ENCODE measurements at places on chromosomes 12 and 14.

- peak; percentile 84 for DNase-seq
These were observed 1957.4 kb upstream of the SEL1L start for GRCh38 chr14:83491091-83491490.

DNA sequence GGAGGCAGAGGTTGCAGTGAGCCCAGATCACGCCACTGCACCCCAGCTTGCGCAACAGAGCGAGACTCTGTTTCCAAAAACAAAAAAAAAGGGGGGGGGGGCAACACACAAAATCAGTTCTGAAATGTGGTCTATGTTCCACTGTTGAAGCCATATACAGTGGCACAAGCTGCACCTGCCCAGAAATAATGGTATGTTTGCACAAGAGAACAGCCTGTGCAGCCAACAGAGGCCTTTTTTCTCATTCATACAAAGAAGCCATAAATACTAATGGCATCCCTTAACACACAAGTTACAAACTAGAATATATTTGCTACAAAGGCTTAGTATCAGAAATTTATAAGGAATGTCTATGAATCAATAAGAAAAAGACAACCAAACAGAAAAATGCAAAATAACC is 37.1 kb downstream of the ITPR2 start:
- no peak for DNase-seq

- no peak for DNase-seq
These were observed 38.2 kb downstream of the DCAF5 start for GRCh38 chr14:69114763-69115162.

GRCh38 chr12:26384536-26384935 is 189.2 kb downstream of the SSPN start:
- DNase-seq: no peak

DNA sequence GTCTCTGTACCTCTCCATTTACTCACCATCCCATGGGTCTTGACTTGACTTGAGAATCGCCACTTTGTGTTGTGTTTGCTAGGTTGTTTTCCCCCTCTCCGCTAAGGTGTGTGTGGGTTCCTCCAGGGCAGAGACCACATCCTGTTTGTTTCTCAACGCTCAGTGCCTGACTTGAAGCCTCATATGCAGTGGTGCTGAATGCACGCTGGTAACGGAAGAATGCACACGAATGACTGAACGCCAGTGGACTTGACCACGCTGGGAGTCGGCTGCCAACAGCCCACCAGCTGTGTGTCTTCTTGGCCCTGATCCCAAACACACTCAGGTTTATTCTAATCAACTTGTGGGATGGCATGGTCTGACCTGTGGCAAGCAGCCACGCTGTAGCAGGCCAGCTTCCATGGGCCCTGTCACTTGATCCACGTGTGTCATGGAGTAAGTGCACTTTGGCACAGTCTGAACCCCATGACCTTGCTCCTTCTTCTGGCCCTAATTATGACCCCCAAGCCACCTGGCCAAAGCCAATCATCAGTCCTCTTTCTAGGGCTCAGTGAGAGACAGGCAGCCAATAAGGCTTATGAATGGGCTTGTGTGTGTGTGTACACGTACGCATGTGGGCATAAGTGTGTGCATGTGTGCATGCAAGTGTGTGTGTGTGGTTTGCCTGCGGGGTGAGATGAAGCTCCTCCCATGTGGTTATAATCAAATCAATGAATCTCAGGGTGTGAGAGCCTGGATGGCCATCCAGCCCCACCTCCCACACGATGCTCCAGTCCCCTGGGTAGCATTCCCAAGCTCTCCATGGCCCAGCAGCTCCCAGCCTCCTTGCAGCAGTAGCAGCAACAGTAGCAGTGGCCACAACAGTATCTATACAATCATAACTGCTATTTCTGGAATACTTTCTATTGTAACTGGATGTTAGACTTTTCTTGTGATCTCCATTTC is 6.4 kb upstream of the TC2N start:
- no peak for DNase-seq

GRCh38 chr12:124774462-124775167 is 89.0 kb downstream of the SCARB1 start:
- DNase-seq: no peak

DNA sequence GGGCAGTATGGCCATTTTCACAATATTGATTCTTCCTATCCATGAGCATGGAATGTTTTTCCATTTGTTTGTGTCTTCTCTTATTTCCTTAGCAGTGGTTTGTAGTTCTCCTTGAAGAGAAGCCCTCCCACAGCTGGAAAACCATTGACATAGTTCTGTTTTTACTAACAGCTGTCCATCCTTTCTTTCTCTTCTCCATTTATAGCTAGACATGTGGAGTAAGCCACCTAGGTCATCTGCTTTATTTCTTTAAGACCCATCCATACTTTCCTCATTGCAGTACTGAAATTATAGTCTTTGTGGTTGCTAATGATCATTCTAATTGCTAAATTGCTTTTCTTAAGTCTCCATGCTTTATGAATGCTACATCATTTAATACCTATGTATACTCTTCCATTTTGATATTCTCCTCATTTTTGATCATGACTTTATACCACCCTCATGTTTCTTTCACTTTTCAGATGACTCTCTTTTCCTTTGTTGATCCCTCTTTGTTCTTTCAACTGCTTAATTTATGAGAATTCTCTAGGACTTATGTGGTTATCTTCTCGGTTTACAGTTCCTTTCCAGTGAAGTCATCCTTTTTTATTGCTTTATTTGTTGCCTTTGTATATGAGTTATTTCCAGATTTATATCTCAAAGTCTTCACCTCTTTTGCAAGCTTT is 114.2 kb downstream of the PCNX1 start:
- DNase-seq: no peak

DNA sequence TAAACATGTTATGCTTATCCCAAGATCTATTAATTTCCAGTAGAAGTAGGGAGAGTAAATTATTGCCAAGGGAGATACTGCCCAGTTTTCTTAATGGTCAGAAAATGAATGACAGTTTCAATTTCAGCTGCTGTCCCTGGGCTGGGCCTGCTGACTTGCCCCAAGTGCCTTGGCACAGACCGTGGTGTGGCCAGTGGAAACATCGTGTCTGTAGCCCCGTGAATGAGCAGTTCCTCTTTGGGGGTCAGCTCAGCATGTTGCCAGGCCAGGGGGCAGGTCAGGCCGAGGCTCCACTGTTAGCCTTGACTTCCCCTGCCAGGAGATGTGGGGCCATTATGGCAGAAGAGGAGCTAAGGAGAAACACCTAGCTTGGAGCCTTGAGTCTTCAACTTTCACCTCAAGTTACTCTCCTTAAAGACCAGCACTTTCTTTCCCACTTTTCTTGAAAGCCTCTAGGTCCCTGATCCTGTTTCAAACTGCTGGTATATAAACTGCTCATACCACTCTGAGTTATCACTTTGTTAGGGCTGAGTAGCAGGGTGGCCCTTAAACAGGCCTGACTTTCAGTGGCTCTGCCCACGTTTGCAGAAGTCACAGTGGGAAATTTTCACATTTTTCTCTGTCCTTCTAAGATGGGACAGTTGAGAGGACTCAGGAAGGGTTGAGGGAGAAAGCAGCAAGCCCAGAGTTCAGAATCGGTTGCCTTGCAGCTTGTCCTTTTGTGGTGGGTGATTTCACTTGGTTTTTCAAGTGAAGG is 73.2 kb downstream of the SUSD6 start:
- DNase-seq: no peak

DNA sequence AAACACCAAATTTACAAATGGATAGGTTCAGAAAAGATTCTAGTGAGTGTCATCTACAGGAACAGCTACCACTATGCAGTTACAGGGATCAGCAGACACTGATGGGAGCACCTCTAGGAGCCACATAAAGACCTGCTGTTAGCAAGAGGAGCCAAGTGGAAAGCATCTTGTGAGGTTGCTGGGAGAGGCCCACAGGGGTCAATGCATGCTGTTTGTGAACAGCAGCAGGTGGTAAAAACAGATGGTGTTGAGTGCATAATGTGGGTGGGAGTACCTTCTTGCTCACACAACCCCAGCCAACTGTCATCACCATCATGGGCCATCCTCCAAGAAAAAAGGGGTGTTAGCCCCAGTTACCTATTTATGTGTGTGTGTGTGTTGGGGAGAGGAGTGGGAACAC is 215.2 kb upstream of the SSTR1 start:
- peak; percentile 98 for DNase-seq

Measured in NCI-H524 (cell line).